ENCODE measurements at places on chromosomes 6 and 20. TPM values are rescaled to one million over a fixed set of nuclear protein-coding genes. Genes with fewer than 3 reads are reported as not detected.

Gene SLC17A3
- total RNA-seq, result 0.86 TPM

Gene HSD17B8
- total RNA-seq, result 16.4 TPM

Gene HLA-DRA
- total RNA-seq, result not detected

Gene NOTCH4
- 0.74 TPM for total RNA-seq

Gene BCAS4
- 30.7 TPM for total RNA-seq

Gene FRK
- 2.4 TPM for total RNA-seq

Gene SPAG4
- total RNA-seq, result 4.3 TPM

Gene CD40
- total RNA-seq, result 3.3 TPM
